OCI-M1 (cell line): ENCODE measurements at places on chromosomes 1 and 21.
A peak's percentile ranks its signal among the peaks of the same experiment; 100 is the strongest.

DNA sequence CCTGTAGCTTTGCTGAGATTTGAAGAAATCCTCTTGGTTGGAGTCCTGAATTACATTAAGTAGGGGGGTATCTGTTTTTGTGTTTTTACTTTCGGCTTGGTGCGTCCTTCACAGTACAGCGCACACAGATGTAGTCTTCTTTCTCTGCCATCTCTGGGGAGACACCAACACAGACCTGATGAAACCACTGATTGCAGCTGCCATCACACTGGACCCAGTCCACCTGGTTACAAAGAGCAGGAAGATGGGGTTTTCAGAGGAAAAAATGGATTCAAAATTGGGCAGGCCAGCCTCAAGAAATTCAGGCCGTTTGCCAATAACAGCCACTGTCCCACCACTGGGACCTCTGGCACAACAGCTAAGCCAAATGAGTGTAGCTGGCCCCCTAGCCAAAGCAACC, 18.7 kb upstream of the SYT2 start:
- no peak for DNase-seq

- no peak for DNase-seq
Measured at GRCh38 chr1:239112101-239112935, 274.1 kb upstream of the CHRM3 start.

DNA sequence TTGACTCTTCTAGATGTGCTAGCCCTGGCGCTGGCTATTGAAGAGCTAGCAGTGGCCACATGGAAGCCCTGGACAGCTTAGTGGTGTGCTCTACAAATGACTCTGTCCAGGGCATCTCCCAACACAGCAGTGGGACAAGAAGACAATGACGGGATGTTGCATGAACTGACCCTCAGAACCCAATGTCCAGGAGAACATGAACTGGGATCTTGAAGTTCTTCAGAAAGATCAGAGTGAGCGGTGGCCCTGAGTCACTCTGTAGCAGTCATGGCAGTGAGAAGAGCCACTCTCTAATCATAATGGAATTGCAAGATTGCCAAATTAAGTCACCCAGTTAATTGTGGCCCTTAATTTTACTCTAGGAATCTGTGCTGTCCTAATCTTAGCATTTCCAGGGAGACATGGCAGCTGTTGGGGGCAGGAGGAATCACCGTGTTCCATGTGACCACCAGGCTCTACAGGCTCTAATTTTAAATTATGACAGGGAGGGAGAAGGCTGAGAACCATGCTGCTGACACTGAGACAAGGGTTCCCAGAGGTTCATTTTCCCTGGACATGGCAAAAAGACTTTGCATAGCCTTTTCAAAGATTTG, 10.2 kb upstream of the OBSCN start:
- DNase-seq = no peak

DNA sequence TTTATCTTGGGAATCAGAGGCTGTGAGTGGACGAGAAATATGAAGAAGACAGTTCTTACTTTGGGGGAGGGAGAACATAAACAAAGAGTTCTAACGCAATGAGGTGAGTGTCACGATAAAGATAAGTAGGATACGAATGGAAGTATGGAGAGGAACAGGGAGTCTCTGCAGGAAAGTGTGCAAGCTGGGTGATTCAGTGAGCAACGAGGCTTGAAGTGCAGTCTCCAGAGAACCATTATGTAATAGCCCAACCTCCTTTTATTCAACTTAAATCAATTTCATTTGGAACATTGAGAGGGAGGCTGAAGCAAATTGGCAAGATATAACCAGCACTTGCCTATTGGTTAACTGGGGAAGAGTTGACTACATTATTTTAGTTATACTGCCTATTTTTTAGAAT, 99.3 kb upstream of the PLD5 start:
- DNase-seq = no peak

- no peak for DNase-seq
Measured at GRCh38 chr1:44354268-44354839, 703 bp downstream of the ERI3 start.

GRCh38 chr1:157030728-157031127, 14.8 kb downstream of the ARHGEF11 start:
- DNase-seq = peak; percentile 47

- no peak for DNase-seq
Measured at GRCh38 chr1:161928056-161928455, 95.6 kb downstream of the OLFML2B start.

DNA sequence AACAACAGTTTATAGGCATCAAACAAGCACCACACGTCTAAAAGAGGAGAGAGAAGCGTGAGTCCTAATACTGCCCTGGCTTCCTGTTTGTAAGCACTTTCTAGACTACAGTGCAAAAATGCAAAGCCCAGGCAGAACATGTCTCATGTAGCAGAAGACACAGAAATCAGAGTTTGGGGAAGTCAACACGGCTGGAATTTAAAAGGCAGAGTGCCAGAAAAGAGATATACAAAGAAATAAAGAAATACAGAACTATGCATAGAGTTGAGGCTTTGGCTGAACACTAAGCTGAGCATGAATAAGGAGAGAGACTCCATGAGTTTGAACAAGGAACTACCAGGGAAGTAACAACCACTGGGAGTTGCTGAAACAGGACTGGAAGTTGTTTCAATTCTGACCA, 566.6 kb upstream of the NR5A2 start:
- peak; percentile 44 for DNase-seq

DNA sequence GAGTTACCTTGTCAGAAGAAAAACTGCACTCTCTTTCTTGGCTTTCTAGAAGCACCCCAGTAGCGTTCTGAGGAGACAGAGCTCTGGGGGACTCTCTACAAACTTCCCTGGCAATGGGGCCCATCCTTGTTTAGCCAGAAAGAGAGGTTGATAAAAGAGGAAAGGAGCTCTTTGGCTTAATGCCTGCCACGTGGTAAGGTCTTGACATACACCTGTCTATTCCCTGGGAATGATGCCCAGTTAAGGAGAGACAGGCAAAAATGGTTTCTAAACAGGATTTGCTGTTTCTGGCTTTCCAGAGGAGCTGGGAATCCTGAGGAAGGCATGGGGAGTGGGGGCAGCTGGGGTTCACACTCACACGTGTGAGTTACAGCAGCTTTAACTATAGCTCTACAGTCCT, 30.2 kb upstream of the IL20 start:
- no peak for DNase-seq

DNA sequence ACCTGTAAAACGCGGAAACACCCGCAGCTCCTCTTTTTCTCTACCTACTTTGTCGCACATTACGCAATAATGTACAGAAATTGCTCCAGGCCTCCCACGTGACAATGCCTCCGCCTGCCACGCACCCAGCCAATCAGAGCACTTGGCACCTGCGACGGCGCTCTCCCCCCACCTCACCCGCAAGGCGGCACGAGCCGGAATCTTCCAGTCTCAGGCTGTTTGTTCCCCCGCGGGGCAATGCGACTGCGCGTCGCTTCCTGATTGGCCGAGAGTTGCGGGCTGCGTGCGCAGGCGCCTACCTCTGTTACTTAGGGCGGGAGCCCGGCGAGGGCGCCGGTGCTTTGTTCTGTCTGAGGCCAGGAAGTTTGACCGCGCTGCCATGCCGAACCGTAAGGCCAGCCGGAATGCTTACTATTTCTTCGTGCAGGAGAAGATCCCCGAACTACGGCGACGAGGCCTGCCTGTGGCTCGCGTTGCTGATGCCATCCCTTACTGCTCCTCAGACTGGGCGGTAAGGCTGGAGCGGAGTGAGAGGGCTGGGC, at the start of gene MAEL:
Gene MAEL, plus strand, starts transcription at position 307 of the 542 bp plus-strand sequence. Its CDS starts 73 bp downstream, at position 380.
- DNase-seq = no peak

DNA sequence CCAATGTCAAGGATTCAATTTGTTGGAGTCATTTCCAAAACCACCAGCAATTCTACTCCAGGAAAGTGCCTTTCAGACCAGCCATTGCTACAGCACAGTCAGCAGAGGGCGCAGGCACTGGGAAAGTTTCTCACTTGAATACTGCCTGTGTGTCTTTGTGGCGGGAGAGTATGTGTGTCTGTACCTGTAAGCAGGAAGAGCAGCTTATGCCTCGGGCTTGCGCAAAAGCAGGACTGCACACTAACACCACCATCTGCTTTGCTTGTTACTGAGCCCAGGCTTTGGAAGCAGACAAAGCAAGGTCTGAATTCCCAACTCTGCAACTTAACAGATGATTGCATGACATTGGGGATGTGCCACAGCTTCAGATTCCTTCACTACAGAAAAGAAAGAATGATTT, 7.0 kb upstream of the CTSE start:
- peak; percentile 85 for DNase-seq

DNA sequence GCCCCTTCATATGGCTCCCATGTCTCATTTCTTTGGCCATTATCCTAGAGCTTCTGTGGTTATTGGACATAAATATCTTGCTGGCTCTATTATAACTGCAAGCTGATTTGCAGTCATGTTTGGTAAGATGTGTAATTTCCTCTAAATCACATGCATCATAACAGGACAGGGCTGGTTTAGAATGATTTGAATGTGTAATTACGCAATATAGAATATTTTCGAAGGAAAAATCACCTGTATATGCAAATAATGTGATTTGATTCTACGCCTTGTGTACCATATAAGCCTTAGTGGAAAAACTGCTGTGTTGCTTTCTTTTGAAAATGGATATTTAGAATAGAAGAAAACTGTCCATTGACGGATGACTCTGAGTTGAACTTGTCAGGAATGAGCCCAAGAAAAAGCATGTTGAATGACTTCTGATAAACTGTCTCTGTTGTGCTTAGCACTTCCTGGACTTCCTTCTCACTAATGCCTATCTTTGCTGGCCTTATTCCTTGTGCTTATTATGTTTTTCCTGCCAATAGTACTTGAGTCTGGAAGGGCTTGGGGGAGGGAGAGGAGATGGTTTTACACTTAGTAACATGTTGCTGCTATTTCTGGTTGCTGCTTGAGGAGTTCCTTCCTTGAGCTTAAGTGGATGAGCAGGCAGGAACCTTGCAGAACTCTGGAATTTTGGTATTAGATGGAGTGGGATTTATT, 6.5 kb downstream of the CACHD1 start:
- DNase-seq = no peak

DNA sequence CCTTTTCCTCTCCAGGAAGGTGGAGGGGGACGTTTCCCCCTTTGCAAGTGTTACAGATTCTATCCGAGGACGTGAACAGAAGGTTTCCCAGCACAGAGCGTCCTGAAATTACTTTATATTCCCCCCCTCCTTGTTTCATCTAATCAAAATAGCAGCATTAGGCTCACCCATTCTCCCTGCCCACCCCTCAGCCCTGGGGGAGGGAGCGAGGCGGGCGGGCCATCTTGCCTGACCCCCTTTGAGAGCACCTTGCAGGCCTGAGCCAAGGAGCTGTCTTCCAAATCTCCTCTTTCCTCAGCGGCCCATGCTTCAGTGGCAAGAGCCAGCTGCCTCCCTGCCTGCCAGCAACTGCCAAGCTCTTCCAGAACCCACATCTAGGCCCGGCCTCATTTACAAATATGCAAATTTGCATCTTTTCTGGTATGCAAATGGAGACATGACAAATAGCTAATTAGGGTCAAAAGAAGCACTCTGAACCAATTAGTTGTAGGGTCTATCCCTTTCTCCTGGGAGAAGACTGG, 69.1 kb upstream of the POU3F1 start:
- no peak for DNase-seq

DNA sequence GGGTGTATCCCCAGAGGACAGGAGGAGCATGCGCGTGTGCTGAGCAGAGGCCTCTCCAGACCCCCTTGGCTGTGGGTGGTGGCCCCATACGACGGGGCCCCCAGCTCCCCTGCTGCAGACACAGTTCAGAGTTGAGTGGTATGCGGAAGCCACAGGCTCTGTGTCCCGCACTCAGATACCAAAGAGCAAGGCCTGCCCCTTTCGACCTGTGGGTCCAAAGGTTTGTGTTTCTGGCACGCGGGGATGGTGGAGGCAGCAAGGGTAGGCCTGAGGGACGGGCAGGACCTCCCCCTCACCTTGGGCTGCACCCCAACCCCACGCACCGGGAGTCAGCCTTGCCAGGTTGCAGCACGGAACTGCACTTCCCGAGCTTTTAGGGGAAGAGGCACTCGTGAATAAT, at the start of gene KCNAB2:
Gene KCNAB2, plus strand, starts transcription at position 328 of the 400 bp plus-strand sequence. CDS start 5,649 bp downstream, outside the sequence.
- DNase-seq = no peak

GRCh38 chr1:34500451-34500850, 254.4 kb upstream of the GJB5 start:
- peak; percentile 28 for DNase-seq

GRCh38 chr1:241560146-241560848, 28.1 kb downstream of the KMO start:
- no peak for DNase-seq

DNA sequence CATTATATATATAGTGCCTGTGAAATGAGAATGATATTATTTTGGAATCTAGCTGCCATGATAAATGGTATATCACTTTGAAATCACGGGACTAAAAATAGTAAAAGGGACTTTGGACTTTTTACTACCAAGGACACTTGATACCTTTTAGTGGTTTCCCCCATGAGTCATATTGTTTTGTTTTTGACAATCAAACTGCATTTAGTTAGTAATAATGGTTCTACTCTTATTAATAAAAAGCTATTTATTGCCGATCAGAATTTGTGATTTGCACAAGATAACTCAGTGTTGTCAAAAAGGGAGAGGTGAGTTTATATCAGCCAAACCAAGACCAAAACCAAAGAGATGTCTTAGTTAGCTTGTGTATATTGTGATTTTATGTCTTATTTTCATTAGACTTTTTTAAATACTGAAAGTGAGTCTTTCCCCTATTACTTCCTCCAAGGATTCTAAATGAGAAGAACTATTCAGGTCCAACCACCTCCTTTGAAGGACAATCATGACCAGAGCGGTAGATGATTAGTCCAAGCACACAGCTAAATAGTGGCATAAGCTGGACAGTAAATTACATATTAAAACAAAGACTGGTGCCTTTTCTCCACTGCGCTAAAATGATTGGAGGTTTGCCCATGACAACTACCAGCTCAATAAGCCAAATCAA, 281.7 kb upstream of the ESRRG start:
- no peak for DNase-seq

- no peak for DNase-seq
Measured at GRCh38 chr1:206930210-206930798, 8.6 kb upstream of the FCMR start.

GRCh38 chr1:34052565-34052964, 112.5 kb downstream of the CSMD2 start:
- DNase-seq = no peak

GRCh38 chr1:172966844-172967540, 83.7 kb downstream of the TNFSF18 start:
- DNase-seq = no peak

DNA sequence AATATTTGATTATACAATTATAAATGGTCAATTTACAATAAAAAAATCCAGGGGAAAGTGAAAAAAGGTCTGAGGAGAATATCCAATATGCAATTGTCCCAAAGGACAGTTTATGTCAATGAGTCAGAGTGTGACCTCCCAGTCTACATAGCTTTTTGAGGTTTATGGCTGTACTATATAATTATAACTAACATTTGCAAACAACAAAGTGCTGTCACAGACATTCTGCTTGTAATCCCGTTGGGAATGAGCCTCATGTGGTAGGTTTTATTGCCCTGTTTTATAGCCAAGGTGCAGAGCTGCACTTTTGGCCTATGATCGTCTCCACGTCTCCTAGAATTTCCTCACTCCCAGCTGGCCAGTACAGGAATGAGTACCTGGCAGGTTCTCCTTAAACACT, 103.8 kb downstream of the ADSS2 start:
- no peak for DNase-seq

- DNase-seq = no peak
Measured at GRCh38 chr21:21929789-21930188, 931.6 kb downstream of the NCAM2 start.
